ENCODE measurements at places on chromosomes 12 and 14.

- peak; percentile 98 for DNase-seq
Measured at GRCh38 chr12:46383654-46384450, 11.3 kb upstream of the SLC38A2 start.

GRCh38 chr12:112374166-112374740 is 8.0 kb downstream of the HECTD4 start:
- DNase-seq, result no peak

- DNase-seq, result no peak
Measured at GRCh38 chr14:77276295-77276935, 5.4 kb upstream of the NGB start.

DNA sequence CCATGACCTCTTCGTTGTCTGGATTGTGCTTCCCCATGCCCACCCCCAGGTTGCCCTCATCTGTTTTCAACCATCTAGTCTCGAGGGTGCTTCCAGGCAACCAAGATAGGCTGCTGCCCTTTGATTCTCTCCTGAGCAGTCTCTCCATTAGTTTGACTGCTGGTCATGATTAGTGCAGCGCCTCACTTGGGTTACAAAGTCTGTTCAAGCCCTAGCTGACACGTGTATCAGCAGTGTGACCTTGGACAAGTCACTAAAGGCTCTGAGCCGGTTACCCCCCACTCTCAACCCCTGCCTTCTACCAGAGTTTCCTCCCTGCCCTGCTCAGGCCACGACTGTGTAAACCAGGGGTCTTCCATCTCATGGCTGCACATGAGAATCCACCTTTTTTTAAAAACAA is 185.3 kb upstream of the PWP1 start:
- DNase-seq, result no peak

GRCh38 chr14:56211084-56211483 is 92.9 kb downstream of the PELI2 start:
- no peak for DNase-seq

DNA sequence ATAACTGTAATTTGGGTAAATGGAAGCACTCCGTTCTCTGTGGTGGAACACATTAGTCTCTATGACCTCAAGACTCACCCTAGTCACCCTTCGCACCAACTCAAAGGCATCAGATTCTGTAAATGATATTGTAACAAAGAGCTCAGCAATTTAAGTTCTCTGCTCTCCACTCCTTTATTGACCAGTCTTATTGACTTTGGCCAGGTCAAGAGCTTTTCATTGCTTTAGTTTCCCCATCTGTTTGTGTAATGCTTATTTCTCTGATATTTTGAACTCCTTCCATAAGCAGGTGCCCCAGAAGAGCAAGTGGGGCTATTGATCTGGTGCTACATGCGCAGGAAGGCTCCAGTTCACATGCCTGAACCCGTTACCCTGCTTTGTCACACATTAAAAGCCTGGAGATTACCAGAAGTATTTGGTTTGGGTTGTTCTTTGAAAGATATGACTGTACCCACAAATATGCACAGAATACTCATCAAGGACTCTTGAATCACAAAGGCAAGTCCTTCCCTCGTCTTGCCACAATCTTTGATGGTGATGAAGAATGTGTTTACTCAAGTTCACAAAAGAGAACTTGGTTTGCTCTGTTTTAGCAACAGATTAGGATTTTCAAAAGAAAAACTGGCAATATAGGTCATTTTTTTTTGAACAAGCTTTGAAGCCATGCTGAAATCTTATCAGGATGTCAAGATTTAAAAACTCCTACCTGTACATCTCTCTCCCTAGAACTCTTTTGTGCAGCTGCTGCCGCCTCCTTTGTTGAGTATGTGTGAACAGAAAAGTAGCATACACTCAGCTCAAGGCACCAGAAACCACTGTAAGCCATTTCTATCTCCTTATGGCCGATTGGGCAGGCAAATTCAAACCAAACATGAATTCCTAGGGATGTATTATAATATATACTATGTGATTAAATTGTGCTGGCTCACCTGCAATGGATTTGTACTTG is 193.9 kb downstream of the BCAT1 start:
- peak; percentile 98 for DNase-seq

DNA sequence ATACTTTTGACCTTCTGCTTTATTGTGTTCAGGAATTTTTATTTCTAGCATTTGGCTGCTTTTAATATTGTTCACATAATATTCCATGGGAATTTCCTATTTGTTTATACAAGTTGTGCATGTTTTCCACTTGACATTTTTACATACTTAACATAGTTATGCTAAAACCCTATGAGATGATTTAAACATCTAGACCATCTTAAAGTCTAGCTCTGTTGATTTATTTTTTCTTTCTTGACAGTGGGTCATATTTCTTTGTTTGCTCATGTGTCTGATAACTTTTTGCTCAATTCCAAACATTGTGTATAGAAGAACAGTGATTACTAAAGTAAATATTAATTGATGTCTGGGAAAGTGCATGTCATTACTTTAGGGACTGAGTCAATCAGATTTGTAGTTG is 202.1 kb upstream of the PDZRN4 start:
- DNase-seq, result peak; percentile 8

DNA sequence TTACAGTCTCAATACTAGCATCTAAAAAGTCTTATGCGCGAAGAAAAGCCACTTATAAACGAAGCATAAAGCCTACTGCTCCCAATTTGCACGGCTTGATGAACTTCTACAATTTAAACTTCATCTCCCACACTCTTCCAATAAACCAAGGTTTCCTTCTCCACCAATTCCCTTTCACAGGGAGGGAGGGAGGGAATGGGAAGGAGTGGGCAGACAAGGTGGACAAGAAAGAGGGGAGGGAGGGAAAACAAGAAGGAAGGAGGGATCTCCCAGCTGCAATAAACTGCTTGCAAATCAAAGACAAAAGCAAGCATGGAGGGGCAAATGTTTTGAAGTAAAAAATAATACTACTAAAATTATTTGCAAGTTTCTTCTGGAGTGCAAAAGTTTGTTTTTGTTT is 64.5 kb downstream of the MED13L start:
- no peak for DNase-seq

DNA sequence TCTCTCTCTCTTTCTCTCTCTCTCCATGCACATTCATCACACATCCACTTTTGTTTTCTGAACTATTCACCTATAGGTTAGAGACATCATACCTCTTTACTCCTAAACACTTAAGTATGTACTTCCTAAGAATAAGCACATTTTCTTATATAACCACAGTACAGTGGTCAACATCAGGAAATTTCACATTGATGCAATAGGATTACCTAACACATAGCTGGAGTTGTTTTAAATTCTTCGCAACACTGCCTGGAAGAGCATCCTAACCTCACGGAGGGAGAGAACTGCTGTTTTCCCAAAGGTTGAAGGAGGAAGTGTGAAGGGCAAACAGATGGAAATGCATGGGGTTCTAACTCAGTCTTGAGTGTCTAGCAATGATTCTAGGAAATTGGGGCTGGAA is 159.2 kb downstream of the SYT1 start:
- peak; percentile 13 for DNase-seq

GRCh38 chr14:80955416-80955941 is at the start of gene TSHR:
Gene TSHR (plus strand): TSS chr14:80955621. CDS start chr14:80955681, 60 bp downstream.
- peak; percentile 14 for DNase-seq

DNA sequence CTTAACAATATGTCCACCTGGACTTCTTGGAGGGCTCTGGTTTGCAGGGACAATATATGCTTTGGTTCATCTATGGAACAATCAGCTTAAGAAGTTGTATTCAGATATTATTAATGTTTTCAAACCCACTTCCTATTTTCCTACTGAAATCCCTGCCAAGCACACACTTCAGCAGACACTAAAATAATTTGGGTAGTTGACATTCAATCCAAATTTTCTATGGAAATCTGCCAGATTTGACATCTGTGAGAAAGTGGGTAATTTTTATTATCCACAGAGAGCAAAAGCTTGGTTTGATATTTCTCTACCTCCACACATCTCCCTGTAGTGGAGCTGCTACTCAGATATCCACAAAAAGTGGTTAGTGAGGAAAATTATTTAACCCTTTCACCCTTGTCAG is 378.8 kb upstream of the SOX5 start:
- no peak for DNase-seq

DNA sequence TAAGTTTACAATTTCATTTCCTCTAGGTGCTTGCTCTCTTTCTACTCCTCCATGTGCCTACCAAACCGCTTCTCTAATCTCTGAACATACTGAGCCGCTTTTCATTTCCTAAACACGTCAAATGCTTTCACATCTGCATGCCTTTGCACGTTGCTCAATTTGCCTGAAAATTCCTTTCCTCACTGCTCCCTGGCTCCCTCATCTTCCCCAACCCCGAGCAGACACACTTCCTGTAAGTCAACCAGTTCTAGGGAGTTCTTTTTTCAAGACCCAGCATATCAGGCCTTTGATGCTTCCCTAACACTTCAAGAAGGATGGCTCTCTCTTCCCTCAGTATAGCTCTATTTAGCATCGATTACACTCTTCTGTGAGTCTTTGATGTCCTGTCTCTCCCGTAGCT is 50.3 kb downstream of the LMO3 start:
- peak; percentile 68 for DNase-seq

- DNase-seq, result no peak
Measured at GRCh38 chr12:52969166-52969795, 20.4 kb downstream of the KRT18 start.

GRCh38 chr12:48978291-48978740 is at the start of gene WNT1:
Gene WNT1 (plus strand): TSS chr12:48978322. CDS start chr12:48978651, 329 bp downstream.
- no peak for DNase-seq

DNA sequence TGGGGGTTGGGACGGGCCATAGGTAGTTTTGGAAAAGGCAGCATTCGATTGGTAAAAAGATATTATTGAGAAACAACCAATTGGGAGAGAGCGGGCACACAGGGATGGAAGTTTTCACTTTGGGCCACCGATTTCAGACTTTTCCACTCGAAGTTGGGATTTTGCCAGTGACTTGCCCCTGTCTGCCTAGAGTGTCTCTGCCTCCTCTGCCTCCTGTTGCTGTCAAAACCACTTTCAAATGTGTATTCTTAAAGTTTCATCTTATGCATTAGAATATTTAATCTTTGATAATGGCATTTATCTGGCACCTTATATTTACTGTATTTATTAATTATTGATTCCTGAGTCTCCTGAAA is 182.3 kb downstream of the FUT8 start:
- DNase-seq, result no peak

DNA sequence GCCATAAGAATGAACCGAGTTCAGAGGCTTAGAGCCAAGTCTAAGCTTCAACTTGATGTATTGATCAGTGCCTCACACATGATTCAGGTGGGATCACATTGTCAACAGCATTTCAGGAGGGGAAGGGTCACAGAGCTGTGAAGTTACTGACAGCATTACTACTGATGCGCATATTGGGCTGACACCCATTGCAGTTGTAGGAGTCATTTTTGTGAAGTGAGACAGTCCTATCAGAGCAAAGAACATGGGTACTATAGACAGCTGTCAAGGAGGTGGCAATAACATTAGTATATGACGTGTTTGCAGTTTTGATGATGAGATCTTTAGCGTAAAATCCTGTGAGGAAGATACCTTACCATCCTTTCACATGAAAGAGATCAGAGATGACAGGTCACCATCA is 206.0 kb upstream of the RBM19 start:
- no peak for DNase-seq

DNA sequence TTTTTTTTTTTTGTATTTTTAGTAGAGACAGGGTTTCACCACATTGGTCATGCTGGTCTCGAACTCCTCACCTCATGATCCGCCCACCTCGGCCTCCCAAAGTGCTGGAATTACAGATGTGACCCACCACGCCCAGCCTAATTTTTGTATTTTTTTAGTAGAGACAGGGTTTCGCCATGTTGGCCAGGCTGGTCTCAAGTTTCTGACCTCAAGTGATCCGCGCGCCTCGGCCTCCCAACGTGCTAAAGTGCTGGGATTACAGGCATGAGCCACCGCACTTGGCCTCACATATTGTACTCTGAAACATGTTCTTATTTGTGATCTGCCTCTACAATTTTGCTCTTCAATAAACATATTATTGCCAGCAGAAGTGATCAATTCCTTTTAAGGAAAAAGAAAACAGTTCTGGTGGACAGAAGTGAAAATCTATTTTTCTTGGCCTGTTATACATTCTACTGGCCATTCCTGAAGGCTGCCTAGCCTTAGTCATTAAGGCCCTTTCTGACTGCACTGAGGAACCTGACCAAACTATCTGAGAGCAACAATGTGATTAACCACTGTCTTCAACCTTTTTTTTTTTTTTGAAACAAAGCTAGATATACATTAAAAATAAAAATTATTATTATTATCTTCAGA is 36.1 kb downstream of the SNX6 start:
- peak; percentile 88 for DNase-seq

- no peak for DNase-seq
Measured at GRCh38 chr12:58176296-58176869, 235.0 kb downstream of the ATP23 start.

DNA sequence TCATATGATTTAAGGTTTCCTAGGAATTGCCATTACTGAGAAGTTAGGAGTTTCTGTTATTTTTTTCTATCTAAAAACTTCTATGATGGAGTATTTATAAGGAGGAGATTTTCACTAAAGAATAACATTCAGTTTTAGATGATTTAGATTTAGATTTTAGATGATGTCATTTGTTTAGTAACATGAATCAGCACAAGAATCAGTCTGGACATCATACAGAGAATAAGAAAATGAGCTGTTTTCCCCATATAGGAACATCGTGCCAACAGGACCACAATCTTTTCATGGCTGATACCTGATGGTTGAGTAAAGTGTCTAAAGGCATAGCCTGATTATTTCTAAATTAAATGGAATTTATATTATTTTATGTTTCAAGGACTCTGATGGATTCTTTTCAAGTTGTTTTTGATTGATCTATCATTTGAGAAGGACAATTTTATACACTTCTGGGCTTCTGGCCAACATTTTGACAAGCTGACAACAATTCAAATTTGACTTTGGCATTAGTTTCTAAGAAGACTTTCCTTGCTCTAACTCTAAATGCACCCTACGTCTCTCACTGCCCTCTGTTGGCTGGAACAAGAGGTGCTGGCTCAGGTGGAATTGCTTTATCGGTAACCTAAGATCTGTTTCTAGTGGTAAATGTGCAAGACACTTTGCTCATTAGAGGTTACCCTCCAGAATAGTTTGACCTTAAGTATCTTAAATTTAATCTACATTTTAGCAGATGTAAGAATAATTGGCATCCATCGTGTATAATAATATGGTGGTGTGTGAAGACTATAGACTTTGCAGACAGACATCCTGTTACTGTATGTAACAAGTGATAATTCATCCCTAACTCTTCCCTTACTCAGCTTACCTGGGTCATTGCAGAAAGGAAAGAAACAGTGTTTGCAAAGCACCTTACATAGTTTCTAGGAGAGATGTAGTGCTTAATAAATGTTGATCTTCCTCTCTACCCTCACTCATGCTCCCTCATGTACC is 42.8 kb upstream of the CPSF6 start:
- no peak for DNase-seq

DNA sequence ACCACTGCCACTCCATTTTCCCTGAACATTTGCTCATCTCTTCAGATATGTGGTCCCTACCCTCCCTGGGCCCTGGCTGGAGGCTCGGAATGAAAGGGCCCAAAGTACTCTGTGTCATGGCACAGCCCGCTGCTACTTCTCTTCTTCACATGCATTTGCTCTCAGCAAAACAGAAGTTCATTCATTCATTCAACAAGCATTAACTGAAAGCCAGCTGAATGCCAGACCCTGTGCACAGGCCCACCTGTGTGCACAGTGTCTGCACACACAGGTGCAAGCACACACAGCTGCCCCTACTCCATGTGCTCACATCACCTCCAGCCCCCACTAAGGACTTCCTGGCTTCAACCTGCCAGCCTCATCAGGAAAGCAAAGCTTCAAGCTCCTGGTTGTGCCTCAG is 7.8 kb downstream of the WNT1 start:
- DNase-seq, result no peak
